ENCODE measurements at places on chromosomes 1 and 21.

GRCh38 chr21:35323947-35324346, 274.8 kb upstream of the RUNX1 start:
- DNase-seq = no peak

- no peak for DNase-seq
Observed at GRCh38 chr1:208029381-208030287, 118.7 kb upstream of the CD34 start.

DNA sequence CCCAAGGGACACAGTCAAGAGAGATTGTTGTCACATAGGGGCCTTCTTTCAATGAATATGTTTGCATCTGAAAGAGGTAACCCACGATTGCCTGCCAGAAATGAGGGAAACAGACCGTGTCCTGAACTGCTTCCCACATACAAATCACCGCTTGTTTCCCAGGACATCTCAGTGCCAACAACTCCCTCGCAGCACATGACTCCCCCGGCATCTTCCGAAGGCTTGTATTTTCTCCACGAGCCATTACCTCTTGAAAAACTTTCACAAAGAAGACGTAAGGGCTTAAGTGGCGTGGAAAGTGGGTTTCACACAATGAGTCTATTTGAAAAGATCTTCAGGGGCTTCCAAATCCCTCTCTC, 31.6 kb upstream of the PDE9A start:
- DNase-seq = no peak

- no peak for DNase-seq
Observed at GRCh38 chr21:28235169-28235895, 757.3 kb downstream of the LTN1 start.

- DNase-seq = no peak
Observed at GRCh38 chr1:31064111-31064717, 1.3 kb downstream of the PUM1 start.

Data from stimulated activated CD4-positive, alpha-beta T cell treated with anti-CD3 and anti-CD28 coated beads, Interleukin-1b, Interleukin-23, amount 100 ng/mL, for 1 hour (primary cell).